Natural killer cell (primary cell): ENCODE measurements at places on chromosomes 11 and 22. TPM values are rescaled to one million over a fixed set of nuclear protein-coding genes. Genes with fewer than 3 reads are reported as not detected.

GRCh38 chr11:17563961-17564686, 17.1 kb downstream of the OTOG start:
- no peak overlapping the region for H3K4me3 ChIP-seq
- no peak for DNase-seq
- H3K27me3 ChIP-seq, result no peaks in the 10 kb centered on the region
- no peaks in the 10 kb centered on the region for H3K4me1 ChIP-seq
- H3K36me3 ChIP-seq, result no peaks in the 10 kb centered on the region

- no peaks in the 10 kb centered on the region for H3K36me3 ChIP-seq
- H3K27me3 ChIP-seq, result no peaks in the 10 kb centered on the region
- no peak overlapping the region for H3K4me3 ChIP-seq
- no peak for DNase-seq
Measured at GRCh38 chr11:70642266-70642665, 243.9 kb downstream of the CTTN start.

DNA sequence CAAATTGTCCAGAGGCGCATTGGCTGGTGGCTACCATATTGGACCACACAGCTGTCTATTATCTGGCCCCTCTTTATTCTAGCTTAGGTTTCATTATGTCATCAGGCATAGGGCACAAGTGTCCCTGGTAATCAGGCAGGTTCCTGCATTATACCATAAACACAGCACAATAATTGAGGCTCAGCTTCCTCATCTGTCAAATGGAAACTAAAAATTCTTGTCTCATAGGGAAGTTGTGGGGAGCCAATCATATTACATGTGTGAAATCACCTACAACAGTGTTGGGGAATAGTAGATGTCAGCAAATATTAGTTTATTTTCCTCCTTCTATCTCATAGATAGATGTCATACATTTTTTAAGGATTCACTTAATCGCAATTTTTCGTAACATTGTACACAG, 231.0 kb upstream of the SORL1-AS1 start:
- no peak overlapping the region for H3K27ac ChIP-seq

GRCh38 chr11:67349036-67349435, 4.3 kb downstream of the POLD4 start:
- H3K4me3 ChIP-seq, result no peak overlapping the region
- H3K36me3 ChIP-seq, result no peaks in the 10 kb centered on the region
- peaks cover 33% of the 10 kb centered on the region for H3K4me1 ChIP-seq
- H3K27ac ChIP-seq, result no peak overlapping the region
- no peaks in the 10 kb centered on the region for H3K27me3 ChIP-seq
- no peak for DNase-seq

GRCh38 chr11:28899706-28900105, 791.5 kb downstream of the METTL15 start:
- no peak overlapping the region for H3K27ac ChIP-seq
- no peak for DNase-seq
- H3K4me1 ChIP-seq, result no peaks in the 10 kb centered on the region

Gene CLTCL1
- total RNA-seq, result 0.86 TPM
